ENCODE measurements at places on chromosomes 7 and 10.

GRCh38 chr7:123351027-123351426 lies 151.3 kb upstream of the SLC13A1 start:
- no peak for DNase-seq

- no peak for DNase-seq
Observed at GRCh38 chr10:1737222-1738061, at the start of gene ADARB2. Gene ADARB2 (minus strand): TSS chr10:1737525.

DNA sequence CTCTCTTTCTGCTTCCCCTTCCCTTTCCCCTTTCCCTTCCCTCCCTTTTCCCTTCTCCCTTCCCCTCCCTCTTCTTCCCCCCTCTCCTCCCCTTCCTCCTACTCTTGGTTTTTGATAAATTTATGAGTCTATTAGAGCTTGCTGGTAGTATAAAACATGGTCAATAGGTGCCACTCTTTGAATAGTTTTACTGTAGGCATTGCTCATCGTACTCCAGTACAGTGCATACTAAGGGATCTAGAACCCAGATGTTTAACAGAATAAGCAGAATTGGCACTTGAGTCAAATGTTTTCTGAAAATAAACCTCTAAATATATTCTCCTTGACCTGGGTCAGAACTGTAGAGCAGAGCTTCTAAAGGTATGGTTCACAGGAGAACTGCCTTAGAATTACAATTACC lies 126.7 kb downstream of the SORCS3 start:
- no peak for DNase-seq

DNA sequence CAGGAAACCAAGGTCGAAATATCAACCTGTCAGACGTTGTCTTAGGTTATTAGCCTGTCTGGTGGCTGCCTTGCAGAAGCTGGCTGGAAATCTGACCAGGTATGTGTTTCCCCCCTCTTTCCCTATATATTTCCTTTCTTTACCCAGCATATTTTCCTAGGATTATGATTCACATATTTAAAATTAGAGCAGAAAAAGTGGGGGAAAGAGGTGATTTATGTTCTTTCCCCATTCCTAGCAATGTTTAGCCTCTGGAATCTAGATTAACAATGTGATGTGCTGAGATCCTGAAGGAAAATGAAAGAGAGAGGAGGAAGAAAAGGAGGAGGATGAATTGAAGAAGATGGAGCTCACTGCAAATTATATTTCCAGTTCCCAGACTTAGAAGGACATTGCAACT lies 421.4 kb upstream of the AUTS2 start:
- no peak for DNase-seq

DNA sequence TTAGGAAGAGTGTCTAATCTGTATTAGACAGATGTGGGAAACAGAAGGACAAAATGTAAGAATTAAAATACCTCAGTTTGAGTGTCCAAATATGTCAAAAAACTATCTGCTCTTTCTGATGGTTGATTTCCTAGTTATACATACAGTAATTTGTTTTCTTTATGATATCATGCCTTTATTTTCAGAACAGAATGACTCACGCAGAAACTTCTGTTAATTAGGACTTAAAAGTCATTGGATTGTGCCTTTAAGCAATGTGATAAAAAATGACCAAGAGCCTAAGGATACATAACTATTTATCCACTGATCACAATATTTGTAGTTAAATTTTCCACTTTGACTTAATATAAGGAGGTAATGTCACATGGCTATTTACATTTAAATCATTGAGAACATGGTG lies 206.7 kb upstream of the PTPRZ1 start:
- DNase-seq: no peak

GRCh38 chr10:74728225-74728624 lies 98.2 kb upstream of the KAT6B start:
- DNase-seq: no peak

- no peak for DNase-seq
Observed at GRCh38 chr10:51224671-51225161, 150.4 kb downstream of the PRKG1 start.

DNA sequence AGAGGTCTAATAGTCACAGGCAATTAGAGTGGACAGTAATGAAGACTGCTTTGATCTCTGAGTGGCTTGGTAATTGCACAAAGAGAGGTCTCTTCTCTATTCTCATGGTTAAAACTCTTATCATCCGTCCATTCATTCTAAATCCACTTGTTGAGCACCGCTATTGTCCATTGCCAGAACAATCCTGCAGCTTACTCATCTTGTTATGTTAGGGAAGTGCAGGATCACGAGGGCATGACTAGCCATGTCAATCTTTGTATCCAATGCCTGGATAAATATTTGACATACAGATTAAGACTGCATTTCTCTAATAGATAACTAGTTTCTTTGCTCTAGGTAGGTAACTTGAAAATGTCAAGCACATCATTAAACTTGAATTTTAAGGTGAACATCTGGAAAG lies 14.9 kb downstream of the SFTPD start:
- DNase-seq: no peak

DNA sequence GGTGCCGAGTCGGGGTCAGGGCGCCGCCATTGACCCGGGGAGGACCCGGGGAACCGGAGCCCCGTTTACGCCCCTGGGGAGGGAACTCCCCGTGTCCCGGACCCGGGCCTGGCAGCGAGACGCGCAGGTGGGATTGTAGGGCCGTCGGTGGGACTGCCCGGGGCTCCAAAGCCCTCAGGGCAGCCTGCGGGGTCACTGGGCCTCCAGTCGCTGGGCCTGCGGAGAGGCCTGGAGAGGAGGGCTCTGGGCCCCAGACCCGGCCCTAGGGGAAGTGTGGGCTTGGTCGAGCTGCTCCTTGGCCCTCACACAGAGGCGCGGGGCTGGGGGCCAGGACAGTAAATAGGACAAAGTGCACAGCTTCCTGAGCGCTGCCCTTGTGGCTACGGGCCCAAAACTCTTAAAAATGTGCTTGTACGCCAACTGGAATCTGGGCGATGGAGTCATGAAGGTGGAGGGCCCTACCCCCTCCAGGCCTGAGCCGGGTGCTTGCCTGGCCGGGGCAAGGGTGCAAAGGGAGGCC lies 657 bp downstream of the ECHDC3 start:
- DNase-seq: no peak

GRCh38 chr7:42405782-42406181 lies 168.8 kb upstream of the GLI3 start:
- DNase-seq: no peak

- DNase-seq: no peak
Observed at GRCh38 chr7:156566812-156567549, 73.6 kb upstream of the RNF32 start.

DNA sequence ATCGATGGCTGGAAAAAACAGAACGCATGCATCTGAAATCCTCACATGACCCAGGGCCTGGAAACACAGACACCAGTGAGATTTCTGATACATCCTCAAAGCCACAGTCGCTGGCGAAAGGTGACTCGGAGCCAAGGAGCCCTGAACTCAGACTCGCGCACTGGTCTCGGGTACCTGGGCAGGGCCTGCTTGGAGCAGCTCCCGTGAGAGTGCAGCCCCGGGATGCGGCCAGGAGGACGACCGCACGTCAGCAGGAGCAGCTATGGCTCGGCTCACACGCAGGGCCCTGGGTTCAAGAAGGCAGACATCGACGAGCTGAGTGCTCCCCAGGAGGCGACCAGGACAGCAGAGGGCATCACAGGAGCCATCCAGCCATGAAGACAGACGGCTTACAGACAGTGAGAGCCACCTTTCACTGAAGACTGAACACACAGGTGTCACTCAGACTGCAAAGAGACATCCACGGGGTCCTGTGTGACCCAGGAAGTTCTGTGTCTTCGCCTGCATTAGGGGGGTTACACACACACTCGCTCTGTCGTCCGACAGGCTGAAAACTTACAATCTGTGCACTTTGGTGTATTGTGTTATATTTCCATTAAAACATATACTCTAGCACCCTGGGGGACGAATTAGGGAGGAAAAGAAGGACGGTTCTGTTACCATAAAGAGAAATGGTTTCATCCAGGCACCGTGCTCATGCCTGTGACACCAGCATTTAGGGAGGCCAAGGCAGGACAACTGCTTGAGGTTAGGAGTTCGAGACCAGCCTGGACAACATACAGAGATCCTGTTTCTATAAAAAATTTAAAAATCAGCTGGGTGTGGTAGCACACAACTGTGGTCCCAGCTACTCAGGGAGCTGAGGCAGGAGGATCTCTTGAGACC lies 227.7 kb downstream of the MAD1L1 start:
- DNase-seq: peak; percentile 1

DNA sequence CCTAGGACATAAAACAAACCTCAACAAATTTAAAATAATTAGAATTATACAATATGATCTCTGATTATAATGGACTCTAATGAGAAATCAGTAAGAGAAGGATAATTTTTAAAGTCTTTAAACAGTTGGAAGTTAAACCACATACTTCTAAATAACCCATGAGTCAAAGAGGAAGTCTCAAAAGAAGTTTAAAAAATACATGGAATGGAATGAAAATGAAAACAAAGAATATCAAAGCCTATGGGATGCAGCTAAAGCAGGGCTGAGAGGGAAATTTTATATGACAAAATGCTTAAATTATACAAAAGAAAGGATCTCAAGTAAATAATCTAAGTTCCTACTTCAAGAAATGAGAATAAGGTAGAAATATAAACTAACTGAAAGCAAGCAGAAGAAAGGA lies 460.5 kb downstream of the RPS24 start:
- DNase-seq: no peak

DNA sequence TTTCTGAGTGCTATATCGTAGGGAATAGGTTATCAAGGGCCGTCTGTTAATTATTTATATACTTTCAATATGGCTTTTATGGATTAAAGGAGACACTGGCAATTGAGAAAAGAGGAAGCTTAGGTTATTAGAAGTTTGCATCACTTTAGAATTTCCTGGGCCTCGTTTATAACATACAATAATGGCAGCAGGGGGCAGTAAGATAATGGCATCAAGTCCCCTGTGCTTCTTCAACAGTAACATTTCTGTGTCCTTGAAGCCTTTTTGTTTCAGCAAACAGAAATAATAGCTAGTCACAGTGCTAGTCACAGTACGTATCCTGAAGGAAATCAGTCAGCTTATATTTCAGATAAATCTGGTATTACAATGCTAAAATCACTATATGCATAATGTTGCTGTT lies 41.9 kb downstream of the SPAM1 start:
- DNase-seq: no peak

DNA sequence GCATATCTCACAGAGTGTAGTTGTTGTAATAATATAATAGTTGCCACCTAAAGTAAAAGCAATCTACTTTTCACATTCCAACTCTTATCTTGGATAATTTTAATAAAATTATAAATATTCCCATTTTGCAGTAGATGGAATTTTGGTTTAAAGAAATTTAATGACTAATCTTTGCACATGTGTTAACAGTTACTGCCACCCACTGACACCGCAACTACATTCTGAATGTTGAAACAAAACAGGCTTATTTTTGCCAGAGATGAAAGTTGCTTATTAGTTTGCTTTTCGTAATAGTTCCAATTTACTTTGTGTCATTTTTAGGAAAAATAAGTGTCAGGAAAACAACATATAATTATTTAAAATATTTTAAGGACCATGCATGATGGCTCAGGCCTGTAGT lies 557.5 kb upstream of the PCDH15 start:
- no peak for DNase-seq

- DNase-seq: no peak
Observed at GRCh38 chr10:12709521-12709963, 292.0 kb downstream of the CCDC3 start.

- DNase-seq: peak; percentile 15
Observed at GRCh38 chr10:4120096-4120853, 335.3 kb upstream of the KLF6 start.

DNA sequence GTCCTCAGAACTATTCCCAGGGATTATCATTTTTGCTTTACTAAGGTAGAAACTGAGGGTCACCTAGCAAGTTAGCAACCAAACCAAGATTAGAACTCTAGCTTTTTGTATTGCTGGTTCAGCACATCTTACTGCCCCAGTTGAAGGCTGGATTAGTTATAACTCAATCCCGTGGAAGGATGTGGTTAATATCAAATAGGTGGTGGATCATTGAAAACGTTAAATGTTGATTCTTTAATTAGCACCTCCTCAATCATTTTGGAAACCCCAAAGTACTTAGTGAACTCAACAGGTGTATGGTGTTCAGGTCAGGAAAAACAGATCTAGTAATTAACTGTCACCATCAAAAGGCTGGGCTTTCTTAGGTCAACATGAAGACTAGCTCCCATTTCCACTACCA lies 152.4 kb downstream of the ARID5B start:
- DNase-seq: no peak

DNA sequence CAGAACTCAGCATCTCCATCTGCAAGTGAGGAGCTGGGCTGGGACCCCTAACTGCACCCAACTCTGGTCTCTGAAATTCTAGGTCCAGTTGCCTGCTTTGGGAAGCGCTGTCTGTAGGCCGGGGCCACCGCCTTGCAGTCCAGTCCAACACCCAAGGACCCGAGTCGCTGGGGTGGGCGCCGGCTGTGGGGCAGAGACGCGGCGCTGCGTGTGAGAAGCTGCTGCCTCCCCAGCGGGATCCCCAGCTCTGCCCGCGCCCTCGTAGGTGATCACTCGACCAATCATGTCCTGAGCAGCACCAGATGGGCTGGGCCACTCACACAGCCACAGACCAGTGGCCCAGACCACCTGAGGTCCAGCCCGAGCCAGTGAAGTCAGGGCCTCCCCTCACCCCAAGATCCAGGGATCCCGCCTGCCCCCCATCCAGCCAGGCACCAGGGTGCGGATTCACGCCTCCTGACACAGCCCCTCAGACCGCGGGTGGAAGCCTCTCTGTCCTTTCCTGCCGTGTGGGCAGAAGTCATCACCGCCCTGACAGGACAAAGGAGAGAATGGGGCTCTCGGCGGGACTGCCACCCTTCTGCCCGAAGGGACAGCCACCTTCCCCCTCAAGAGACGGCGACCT lies 67.4 kb upstream of the ADGRA1 start:
- no peak for DNase-seq

DNA sequence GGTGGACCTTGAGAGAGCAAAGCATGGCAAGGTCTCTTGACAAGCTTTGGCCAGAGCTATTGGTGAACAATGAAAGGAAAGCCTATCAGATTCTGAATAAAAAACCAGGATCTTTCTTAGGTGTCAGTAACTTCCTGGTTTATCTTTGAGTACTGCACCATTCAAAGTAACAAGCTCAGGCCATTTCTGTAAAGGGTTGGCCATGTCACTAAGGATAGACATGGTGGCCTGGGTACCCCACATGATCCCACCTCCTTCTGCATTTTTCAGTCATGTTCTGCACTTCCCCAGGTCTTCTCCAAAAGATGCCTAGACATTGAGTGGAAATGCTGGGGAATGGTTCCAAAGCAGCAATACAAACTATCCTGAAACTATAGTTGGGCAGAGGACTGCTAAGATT lies 242.0 kb downstream of the ARHGAP12 start:
- no peak for DNase-seq

DNA sequence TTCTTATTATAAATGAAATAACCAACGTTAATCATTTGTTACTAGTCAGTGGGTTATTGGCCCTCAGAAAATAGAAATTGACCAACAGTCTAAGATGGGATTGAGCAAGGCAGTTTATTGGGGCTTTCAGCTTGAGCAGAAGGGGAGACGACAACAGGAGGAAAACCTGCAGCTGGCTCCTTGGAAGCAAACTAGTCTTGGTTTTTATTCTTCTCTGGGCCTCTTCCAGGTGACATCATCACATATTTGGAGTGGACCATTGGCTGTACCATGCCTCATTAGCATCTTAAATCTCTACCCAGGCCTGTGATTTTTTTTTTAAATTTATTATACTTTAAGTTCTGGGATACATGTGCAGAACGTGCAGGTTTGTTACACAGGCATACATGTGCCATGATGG lies 59.0 kb upstream of the CSTF2T start:
- no peak for DNase-seq
